ENCODE measurements at places on chromosomes 5 and 9.

DNA sequence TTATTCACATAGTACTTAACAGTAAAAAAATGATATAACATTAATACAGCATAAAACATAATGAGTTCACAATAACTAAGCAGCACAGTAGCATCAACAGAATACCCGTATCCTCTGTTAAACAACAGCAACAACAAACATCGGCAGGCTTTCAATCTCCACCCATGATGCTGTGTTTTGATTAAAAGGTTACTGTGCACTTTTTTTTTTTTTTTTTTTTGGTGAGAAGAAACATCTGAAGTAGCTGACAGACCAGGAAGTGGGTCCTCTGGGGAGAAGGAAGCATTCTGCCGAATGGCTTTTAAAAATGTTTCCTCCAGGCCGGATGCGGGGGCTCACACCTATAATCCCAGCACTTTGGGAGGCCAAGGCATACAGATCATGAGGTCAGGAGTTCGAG lies 282.3 kb downstream of the EPB41L4A start:
- no peaks in the 10 kb centered on the region for H3K36me3 ChIP-seq
- no peaks in the 10 kb centered on the region for H3K4me1 ChIP-seq
- no peak overlapping the region for H3K27ac ChIP-seq
- DNase-seq, result no peak

DNA sequence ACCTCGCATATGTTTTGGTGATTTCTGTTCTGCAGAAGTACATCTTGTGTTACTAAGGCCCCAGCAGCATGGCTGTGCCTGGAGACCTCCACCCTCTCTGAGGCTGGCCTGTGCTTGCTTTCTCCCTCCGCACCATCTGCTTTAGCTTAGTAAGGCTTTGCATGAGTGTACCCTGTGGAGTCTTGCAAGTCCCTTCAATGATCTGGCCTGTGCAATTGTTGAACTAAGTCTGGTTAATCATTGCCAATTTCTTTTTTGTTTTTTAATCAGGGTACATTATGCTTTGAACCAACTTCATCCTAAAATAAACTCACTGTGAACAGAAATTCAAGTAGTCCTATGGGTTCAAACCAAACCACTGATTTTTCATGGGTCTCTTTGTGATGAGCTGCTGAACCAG lies 32.3 kb downstream of the ACOT12 start:
- no peak overlapping the region for H3K27ac ChIP-seq
- no peak for DNase-seq
- no peaks in the 10 kb centered on the region for H3K4me1 ChIP-seq

DNA sequence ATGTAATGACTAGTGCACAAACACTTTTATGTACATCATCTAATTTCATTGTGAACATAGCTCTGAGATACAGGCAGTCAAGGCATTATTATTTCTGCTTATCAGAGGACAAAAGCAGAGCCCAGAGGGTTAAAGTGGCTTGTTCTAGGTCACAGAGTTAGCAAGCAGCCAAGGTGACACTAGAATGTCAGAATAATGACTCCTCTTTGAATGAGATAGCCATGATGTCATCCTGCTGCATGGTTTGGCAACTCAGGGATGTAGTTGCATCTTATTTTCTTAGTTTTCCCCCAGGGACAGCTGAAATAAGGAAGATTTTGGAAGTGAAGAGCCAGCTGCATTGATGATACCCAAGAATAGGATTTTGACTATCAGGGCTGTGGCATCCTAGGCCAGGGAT lies 54.4 kb downstream of the KCNV2 start:
- H3K4me1 ChIP-seq, result peaks cover 6% of the 10 kb centered on the region
- H3K4me3 ChIP-seq, result no peak overlapping the region
- peaks cover 4% of the 10 kb centered on the region for H3K36me3 ChIP-seq
- no peak overlapping the region for H3K27ac ChIP-seq
- no peak for DNase-seq
- no peaks in the 10 kb centered on the region for H3K27me3 ChIP-seq

DNA sequence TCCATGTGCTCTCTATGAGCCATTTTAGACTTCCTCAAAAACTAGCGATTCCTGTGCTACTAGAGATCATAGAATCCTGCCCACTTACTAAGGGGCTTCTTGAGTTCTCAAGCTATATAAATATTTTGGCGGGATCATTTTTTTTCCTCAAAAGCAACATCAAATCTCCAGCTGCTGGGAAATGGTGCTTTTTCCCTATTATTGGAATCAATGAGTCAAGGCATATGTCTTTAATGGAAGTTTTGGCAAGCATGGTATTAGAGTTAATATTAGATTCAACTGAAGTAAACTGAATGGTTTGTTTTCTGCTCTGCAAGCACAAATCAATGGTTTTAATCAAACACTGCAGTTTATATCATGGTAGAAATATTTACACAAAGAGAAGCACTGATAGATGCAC lies 369.9 kb upstream of the PTGER4 start:
- no peak for DNase-seq
- H3K27me3 ChIP-seq, result no peaks in the 10 kb centered on the region
- H3K4me3 ChIP-seq, result no peak overlapping the region

DNA sequence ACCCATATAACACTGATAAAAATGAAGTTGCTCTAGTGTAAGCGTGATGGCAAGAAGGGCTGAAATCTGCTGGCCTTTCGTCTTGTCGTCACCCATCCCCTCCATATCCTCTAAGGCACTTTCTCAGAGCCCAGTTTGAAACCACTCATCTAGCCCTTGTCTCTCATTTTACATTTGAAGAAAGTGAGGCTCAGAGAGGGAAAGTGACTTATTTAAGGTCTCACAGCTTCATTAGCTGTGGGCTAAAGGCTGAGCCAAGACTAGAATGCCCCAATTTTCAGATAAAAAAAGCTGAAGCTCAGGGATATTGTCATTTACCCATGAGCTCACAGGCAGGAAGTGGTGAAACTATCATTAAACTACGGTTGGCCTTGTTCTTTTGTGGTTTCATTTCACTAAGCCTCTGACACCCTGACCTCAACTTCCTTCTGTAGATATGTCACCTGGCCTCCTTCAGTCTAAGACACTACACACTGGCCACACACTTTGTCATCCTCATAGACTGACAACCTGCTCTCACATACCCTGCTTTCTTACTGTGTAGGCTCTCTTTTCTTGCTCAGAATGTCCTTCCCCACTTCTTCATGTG lies 176.7 kb upstream of the DMAC1 start:
- no peak overlapping the region for H3K27ac ChIP-seq
- no peaks in the 10 kb centered on the region for H3K4me1 ChIP-seq
- no peak overlapping the region for H3K4me3 ChIP-seq
- no peak for DNase-seq
